ENCODE measurements at places on chromosomes 2 and 18.

DNA sequence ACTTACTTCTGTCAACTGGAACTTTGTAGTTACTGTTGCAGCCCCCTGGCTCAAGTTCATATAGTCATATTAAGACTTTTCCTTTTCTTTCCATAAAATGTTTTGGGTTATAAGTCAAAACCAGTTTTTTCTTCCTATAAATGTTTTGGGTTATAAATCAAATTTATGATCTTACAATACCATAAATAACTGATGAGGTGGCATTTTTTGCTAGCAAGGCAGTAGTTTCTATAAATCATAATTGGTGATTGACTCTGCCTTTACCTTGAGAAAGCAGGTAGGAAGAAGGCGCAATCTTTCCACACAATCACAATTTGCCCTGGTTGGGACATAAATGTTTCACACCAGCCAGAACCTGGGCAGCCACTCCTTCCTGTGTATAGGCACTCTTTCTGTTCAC is 5.1 kb upstream of the DYTN start:
- DNase-seq, result no peak

- no peak for DNase-seq
Observed at GRCh38 chr2:229947544-229947943, 25.2 kb downstream of the FBXO36 start.

DNA sequence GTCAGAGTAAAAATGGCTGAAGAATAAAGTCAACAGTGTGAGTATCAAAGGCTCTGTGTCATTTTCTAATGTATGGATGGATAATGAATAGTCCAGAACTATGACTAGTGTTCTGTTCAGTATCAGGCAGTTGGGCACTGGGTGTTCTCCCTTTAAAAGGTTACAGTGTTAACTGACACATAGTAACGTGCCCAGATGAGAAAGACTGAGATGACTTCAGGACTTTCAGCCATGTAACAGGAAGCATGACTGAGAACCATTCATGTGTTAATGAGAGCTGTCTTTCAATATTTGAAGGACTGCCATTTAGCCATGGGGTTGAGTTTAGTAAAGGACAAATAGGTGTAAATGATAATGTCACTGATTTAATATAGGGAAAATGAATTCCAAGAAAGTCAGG is 187.1 kb downstream of the GULP1 start:
- no peak for DNase-seq

DNA sequence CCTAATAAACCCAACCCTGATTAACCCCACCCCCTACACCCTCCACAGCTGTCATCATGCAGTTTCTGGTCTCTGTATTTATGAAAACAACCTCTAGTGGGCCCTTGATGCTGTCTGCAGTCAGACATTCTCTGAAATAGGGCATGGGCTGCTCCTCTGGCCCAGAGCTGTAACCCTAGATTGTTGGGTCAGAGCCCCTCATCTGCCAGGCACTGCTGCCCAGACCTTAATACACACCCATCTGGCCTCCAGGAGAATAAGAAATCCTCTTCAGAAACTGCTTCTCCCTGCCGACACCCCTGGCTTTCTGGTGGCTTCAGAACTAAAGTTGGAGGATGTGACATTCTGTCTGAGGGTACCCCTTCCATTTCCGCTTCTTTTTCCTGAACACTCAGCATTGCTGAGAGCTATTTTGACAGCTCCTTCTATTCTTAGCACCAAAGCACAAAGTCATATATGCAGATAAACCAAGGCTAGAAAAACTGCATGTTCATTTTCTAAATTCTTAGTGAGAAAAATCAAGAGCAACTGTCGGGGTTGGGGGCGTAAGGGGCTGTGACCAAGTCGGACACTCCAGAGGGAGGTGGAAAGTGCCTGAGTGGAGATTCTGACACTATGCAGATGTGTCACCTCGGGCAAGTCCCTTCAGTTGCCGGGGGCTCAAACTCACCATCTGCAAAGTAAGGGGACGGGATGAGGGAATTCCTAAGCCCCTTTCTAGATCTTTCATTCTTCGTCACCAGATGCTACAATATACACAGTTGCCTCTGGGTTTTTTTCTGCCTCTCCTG is 28.7 kb downstream of the SRSF7 start:
- DNase-seq, result no peak

DNA sequence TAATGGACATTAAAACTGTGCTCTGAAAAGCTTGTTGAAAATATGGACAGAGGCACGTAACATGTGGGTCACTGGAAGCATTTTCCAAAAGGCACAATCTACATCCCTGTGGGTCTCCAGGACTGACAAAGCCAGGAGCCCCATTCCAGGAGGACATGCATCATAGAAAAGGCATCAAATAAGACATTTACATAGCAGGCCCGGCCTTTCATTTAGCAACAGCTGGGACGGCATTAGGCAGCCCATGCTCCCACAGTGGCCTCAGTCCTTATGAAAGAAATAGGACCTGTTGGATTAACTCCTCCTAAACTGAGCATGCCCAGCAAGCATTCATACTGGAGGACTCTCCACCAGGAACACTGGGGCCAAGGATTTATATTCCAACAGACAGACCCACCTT is 72.2 kb downstream of the TWIST2 start:
- DNase-seq, result no peak

DNA sequence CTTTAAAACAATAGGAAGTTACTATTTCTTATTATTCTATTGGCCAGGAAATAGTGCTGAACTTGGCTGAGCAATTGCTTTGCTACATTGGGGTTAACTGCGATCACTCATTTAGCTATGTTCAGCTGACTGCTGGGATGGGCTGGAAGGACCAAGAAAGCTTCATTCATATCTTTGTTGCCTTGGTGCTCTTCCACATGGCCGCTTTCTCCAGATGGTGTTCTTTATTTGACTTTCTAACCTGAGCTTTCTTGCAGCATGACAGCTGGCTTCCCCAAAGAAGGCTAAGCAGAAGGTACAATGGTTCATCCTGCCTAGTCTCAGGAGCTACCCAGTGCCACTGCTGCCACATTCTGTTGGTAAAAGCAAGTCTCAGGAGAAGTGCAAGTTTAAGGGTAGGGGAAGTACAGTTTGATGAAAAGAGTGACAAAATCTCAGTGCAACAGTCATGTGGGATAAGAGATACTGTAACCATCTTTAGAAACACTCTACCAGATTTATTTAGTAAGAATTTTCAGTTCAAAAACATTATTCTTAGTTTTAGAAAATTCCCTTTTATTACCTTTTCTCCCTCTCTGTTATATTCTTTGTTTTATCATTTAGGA is 180.6 kb upstream of the RBMS1 start:
- no peak for DNase-seq
